Right ventricle myocardium inferior (tissue), 1 donor: ENCODE measurements at places on chromosomes 13 and 19.

DNA sequence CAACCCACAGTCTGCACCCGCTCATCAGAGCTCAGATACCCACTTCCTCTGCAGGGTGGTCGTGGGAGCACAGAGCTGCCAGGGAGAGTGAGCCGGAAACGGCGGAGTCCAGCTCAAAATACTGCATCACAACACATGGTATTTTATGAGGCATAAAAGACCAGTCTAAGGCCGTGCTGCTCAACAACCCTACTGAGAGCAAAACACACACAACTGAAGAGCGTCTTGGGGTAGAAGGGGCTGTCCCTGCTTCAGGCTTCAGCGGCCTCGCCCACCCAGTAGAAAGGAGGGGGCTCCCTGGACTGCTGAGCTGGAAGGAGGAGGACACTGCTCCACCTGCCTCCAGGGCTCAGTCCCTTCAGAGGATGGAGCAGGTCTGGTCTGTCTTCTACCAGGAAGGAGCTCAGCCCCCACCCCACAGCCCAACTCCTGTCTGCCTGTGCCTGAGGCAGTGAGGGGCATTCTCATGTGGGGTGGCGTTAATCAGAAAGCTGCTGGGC is 36.9 kb downstream of the NAXD start:
- no peak for DNase-seq

- no peak for DNase-seq
Measured at GRCh38 chr19:39941615-39942365, 7.4 kb upstream of the FCGBP start.

GRCh38 chr19:6654347-6655310 is 15.3 kb downstream of the TNFSF14 start:
- no peak for DNase-seq

- no peak for DNase-seq
Measured at GRCh38 chr19:5091018-5091683, 122.2 kb downstream of the KDM4B start.

- DNase-seq = no peak
Measured at GRCh38 chr13:96089749-96090239, at the start of gene HS6ST3. HS6ST3 (plus strand) TSS chr13:96090107.

GRCh38 chr19:531753-532560 is at the start of gene CDC34:
CDC34 (plus strand) TSS chr19:531760; CDS start chr19:531932, 172 bp downstream.
- DNase-seq = no peak

GRCh38 chr19:50537769-50538230 is 24.1 kb upstream of the ASPDH start:
- peak; percentile 82 for DNase-seq

- DNase-seq = no peak
Measured at GRCh38 chr13:45950386-45951000, 98.9 kb upstream of the SIAH3 start.

DNA sequence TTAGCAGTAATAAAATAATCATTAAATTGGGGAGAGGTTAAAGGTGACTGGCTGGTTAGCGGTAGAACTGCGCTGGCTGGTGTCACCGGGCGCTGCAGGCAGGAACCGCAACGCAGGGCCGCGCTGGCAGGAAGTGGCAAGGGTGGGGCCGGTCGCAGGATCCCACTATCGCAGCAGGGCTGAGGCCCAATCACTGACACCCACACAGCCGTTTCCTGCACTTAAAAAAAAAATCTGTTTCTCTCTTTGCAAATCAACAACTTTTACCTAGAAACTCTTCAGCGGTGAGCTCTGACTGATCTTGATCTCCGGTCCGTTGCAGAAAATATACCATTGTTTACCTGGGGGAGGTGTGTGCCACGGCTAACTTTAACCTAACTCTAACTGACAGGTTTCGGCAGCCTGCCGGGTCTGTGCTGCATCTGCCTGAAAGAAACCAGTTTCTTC is 46.9 kb downstream of the KLF2 start:
- DNase-seq = peak; percentile 90

DNA sequence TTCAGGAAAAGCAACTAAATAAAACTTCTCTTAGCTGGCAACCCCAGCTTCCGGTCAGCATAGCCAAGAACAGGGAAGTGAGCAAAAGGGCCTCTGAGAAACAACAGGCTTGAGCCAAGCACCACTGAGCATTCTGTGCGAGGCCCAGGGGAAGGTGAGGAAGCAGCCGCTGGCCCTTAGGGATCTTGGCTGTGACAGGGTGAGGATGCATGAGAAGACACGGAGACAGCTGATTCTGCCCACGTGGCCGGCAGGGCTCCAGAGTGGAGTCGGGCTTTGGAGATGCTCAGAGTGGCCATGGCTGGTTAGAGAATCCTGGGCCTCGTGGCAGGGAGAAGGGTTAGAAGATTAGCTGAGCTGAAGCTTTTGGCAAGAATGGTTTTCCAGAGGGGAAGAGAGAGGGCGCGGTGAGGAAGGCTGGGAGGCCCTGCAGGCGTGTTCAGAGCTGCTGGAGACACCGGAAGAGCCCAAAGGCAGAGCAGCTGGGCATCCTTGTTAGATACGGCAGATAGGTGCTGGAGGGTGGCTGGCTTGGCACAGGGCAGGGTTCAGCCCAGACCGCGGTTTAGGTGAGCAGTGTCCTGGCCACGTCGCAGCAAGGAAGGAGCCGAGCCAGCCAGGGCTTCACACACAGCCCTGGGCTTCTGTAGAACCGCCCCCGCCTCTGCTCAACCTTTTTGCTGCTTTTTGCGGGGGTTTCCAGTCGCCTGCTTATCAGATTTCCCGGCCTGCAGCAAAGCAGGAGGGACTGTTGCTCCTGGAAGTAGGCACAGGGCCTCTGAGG is 17.3 kb downstream of the UPF1 start:
- peak; percentile 91 for DNase-seq

- DNase-seq = peak; percentile 85
Measured at GRCh38 chr13:80341756-80342370, 937 bp upstream of the SPRY2 start.

DNA sequence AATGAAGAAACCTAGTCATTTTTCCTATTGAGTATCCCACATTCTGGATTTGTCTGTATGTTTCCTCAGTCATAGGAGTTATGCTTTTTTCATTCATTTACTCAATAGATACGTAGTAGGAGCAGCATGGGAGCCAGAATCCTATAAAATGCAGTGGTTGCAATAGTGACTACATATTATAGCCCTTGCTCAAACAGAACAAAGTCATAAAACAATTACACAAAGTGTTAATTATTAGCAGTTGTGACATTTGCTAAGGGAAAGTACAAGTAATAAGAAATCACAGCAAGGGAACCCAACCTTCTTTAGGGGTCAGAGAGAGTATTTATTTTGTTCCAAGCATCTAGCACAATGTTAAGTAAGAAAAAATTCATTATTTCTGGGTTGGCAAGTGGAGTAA is 27.7 kb upstream of the POU4F1 start:
- no peak for DNase-seq

DNA sequence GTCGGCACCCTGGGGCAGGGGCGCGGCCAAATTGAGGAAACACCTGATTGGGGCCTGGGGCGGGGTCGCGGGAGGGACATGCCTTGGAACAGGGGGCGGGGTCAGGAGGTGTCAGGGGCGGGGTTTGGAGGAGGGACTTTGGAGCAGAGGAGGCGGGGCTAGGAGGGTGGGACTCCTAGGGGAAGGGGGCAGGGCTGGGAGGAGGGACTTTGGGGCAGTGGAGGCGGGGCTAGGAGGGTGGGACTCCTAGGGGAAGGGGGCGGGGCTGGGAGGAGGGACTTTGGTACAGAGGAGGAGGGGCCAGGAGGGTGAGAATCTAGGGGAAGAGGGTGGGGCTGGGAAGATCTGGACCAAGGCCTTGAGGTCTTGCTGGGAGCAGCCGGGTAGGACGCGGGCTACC is 21.9 kb downstream of the GRIN2D start:
- peak; percentile 91 for DNase-seq

- no peak for DNase-seq
Measured at GRCh38 chr19:27868007-27868406, 1344.9 kb downstream of the UQCRFS1 start.

- DNase-seq = no peak
Measured at GRCh38 chr13:97298816-97299215, 76.7 kb downstream of the MBNL2 start.

- DNase-seq = no peak
Measured at GRCh38 chr13:80921971-80922370, 581.0 kb upstream of the SPRY2 start.

- no peak for DNase-seq
Measured at GRCh38 chr13:32969516-32969941, 46.7 kb upstream of the KL start.

- no peak for DNase-seq
Measured at GRCh38 chr13:71801165-71801760, 65.7 kb downstream of the DACH1 start.

GRCh38 chr19:53076984-53077383 is 26.2 kb downstream of the ZNF160 start:
- DNase-seq = peak; percentile 67

DNA sequence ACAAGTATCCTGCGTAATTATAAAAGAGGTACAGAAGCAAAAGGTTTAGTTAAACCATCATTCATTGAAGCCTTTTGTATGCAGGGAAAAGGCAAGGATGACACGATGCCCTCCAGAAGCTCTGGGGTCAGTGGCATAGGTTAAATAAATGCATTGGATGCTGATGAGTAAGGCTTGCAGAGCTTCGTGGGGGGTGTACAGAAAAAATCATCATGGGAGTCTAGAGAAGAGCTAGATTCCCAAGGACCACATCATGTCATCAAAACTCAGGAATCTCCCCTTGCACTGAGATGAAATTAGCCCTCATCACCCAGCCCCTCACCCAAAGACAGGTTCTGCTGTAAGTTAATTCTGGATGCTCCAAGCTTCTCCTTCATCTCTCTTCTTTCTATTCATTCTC is 8.3 kb downstream of the FPR1 start:
- DNase-seq = no peak

GRCh38 chr13:25874064-25874737 is 177.6 kb downstream of the SHISA2 start:
- DNase-seq = no peak

DNA sequence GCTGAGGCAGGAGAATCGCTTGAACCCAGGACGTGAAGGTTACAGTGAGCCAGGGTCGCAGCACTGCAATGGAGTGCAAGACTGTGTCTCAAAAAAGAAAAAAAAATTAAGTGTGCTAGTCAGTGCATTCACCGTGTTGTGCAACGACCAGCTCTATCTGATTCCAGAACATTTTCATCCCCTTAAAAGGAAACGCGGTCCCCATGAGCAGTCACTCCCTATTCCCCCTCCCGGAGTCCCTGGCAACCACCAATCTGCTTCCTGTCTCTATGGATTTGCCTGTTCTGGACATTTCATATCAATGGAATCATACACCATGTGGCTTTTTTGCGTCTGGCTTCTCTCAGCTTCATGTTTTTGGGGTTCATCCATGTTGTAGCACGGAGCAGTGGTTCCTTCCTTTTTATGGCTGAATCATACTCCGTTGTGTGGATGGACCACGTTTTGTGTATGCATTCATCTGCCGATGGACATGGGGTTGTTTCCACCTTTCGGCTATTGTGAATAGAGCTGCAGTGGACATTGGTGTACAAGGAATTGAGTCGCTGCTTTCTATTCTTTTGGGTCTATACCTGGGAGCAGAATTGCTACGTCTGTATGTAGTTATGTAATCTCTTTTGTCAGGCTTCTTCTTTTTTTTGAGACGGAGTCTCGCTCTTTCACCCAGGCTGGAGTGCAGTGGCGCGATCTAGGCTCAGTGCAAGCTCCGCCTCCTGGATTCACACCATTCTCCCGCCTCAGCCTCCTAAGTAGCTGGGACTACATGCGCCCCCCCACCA is 19.8 kb downstream of the MYO9B start:
- DNase-seq = no peak

DNA sequence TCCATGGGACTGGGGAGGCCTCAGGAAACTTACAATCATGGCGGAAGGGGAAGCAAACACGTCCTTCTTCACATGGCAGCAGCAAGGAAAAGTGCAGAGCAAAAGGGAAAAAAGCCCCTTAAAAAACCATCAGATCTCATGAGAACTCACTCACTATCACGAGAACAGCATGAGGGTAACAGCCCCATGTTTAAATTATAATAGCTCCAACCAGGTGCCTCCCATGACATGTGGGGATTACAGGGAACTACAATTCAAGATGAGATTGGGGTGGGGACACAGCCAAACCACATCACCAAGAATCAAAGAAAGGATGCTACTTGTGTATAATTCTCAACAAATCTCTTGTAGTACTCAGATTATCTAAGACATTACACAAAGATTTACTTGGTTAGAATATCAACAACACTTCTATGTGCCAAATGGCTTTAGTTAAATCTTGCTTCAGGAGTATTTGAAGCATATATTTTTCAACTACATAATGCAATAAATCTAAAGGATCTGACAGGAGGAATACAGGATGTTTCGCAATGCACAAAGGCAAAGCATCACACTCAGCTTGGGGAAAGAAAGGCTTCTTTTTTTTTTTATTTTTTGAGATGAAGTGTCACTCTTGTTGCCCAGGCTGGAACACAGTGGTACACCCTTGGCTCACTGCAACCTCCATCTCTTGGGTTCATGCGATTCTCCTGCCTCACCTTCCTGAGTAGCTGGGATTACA is 180.0 kb downstream of the LHFPL6 start:
- no peak for DNase-seq

- no peak for DNase-seq
Measured at GRCh38 chr13:75425216-75426009, 56.6 kb downstream of the TBC1D4 start.

DNA sequence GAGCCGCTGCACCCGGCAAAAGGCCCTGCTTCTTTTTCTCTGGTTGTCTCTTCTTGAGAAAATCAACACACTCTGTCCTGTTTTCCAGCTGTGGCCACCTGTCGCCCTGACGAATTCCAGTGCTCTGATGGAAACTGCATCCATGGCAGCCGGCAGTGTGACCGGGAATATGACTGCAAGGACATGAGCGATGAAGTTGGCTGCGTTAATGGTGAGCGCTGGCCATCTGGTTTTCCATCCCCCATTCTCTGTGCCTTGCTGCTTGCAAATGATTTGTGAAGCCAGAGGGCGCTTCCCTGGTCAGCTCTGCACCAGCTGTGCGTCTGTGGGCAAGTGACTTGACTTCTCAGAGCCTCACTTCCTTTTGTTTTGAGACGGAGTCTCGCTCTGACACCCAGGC is 17.2 kb downstream of the LDLR start:
- DNase-seq = peak; percentile 75

GRCh38 chr13:45398877-45399276 is 19.3 kb downstream of the SLC25A30 start:
- no peak for DNase-seq
